ENCODE measurements at places on chromosomes 6 and 20.

DNA sequence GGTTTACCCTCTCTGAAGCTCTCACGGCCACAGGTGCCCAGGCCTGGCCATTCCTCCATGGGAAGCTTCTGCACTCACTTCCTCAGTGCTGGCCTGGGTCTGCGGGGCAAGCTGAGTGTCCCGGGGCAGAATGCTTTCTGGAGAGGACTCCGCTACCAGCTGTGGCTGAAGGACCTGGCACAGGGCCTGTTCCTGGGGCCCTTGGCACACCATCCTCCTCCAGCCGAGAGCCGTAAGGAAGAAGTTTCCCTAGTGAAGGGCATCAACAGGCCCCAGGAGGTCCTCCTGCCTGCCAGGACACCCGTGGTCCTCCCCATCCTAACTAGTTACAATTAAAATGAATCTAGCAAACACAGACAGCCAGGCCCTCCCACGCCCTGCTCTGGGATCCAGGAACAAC is 14.0 kb upstream of the KCNK15 start:
- DNase-seq, result no peak

DNA sequence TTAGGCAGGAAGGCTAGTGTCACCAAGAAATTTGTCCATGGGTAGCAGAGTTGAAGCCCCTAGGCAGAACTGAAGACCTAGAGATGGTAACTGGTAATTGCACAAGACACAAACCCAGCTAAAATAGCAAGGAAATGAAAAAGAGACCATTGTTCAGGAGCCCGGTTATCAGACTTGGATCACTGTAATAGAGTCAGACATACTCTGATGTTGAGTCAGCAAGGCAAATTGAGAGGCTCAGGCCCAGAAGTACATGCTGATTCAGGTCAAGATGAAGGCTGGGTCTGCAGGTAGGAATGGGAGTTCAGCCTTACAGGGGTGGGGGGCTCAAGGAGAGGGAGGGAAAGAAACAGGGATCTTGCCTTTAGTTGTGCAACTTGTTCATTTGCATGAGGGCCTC is 6.5 kb upstream of the TMEM242 start:
- DNase-seq, result no peak

- no peak for DNase-seq
Observed at GRCh38 chr6:52568320-52568719, 8.5 kb downstream of the TRAM2 start.

DNA sequence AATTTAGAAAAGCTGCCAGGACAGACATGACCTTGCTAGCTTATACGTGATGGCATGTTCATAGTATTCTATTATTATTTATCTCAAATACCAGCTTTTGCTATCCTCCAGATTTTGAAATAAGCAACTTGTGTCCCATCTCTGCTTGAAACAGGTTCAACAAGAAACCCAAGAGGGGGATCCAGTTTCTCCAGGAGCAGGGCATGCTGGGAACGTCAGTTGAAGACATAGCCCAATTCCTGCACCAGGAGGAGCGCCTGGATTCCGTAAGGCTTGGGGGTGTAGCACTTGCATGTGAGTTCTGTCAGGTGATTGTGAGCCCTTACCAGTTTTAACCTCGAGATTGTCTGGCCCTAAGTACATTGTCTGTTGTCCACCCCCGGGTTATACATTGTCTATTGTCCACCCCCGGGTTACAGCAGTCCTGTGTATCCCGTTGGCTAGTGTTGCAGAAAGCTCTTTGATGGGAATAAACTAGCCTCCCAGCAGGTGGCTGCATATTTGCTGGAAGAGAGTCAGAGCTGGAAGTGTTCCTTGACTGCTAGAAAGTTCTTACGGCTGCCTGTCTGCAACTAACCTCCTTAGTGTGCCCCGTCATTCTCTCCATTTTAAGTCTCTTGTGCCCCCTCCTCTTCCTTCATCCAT is 61.4 kb upstream of the CSE1L start:
- no peak for DNase-seq

- no peak for DNase-seq
Observed at GRCh38 chr20:51760905-51761546, 7.2 kb downstream of the ATP9A start.

DNA sequence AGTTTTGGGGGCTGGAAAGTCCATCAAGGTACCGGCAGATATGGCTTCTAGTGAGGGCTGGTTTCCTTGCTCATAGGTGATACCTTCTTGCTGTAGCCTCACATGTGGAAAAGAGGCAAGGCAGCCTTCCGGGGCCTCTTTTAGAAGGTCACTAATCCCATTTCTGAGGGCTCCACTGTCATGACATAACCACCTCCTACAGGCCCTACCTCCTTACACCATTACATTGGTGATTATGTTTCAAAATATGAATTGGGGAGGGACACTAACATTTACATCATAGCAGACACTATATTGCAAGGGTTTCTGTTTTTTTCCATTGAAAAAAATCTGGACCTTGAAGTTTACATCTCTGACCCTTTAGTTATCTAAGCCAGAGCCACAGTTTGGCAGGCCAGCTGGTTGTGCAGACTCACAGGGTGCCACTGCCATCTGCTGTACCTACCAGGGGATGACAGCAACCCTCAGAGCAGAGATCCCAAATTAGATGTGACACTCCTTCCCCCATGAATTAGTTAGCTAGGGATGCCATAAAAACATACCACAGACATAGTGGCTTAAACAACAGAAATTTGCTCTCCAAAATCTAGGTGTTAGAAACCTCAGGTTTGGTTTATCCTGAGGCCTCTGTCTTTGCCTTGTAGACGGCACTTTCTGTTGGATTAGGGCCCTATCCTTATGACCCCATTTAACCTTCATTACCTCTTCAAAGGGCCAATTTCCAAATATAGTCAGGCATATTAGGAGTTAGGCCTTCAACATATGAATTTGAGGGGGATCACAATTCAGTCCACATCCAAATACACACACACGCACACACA is 166.4 kb upstream of the RNF217 start:
- DNase-seq, result no peak

DNA sequence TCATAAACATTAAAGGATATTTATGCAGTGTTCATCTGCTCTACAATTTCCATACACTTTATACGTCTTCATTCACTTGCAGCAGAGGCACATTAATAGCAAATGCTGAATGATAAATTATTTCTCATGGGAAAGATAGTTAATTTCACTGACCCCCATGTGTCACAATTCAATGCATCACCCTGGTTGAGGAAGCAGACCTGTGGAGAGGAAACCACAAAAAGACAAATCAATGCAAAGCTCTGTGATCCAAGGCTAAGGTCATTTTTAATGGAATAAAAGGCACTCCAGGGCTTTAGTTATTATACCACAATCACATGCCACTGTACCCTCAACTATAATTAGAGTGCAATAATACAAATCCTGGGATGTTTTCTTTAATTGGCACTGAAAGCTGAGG is 40.3 kb upstream of the TENT5A start:
- DNase-seq, result no peak

- DNase-seq, result no peak
Observed at GRCh38 chr20:19207541-19207940, 4.9 kb upstream of the SLC24A3 start.

- no peak for DNase-seq
Observed at GRCh38 chr6:38801305-38801704, 86.2 kb downstream of the DNAH8 start.

All from T-helper 22 cell (primary cell).